ENCODE measurements at places on chromosomes 5 and 9.

DNA sequence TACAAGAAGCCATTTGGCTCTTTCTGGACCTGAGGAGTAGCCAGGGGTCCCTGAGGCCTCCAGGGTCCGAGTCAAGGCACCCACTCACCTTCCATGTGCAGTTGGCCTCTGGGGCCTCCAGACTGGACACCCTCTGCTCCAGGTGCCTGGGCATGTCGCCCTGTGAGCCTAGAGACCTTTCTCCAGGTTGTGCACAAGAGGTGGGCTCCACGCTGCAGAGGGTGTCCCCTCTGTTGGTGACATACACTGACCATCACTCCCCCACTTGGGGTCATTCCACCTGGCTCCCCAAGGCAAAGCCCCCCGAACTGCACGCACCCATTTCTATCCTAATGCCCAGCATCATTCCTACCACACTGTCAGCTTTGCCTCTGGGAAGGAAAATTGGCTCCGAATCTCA is 48.8 kb downstream of the RASGEF1C start:
- H3K4me3 ChIP-seq, result no peak overlapping the region
- H3K27ac ChIP-seq, result no peak overlapping the region
- peaks cover 22% of the 10 kb centered on the region for H3K27me3 ChIP-seq
- no peaks in the 10 kb centered on the region for H3K4me1 ChIP-seq
- DNase-seq, result no peak

GRCh38 chr9:129323999-129324553 is 146.0 kb upstream of the IER5L start:
- no peaks in the 10 kb centered on the region for H3K36me3 ChIP-seq
- H3K27me3 ChIP-seq, result no peaks in the 10 kb centered on the region
- peaks cover 8% of the 10 kb centered on the region for H3K4me1 ChIP-seq

DNA sequence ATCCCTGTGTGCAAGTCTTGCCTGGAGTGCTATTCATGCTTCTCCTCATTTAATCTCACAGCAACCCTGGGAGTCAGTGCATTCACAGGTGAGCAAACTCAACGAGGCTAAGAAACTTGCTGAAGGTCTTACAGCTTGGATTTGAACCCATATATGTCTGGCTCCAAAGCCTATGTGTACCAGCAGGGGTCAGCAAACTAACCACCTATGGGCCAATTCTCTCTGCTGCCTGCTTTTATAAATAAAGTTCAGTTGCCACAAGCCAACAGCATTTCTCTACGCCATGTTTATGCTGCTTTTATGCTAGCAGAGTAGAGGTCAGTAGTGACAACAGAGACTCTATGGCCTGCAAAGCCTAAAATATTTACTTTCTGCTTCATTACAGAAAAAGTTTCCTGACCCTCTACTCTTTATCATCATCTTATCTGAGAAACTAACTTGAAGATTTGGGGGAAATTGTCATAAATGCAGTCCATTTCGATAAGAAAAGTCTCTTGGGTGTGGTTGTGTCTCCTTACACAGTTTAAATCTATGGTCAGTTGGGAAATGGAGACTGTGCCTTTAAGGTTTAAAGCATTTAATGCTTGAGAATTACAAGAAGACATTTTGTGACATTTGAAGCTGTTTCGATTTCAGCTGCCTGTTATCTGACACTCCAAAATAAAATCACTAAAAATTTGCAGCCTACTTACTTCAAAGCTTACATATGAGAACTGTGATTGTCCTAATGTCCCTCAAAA is 137.7 kb downstream of the PRELID2 start:
- H3K27ac ChIP-seq, result no peak overlapping the region
- no peak overlapping the region for H3K4me3 ChIP-seq
- H3K4me1 ChIP-seq, result no peaks in the 10 kb centered on the region
- DNase-seq, result peak; percentile 61

GRCh38 chr5:95221234-95221633 is 63.7 kb downstream of the MCTP1 start:
- H3K4me1 ChIP-seq, result no peaks in the 10 kb centered on the region
- H3K4me3 ChIP-seq, result no peak overlapping the region
- H3K27ac ChIP-seq, result no peak overlapping the region
- H3K36me3 ChIP-seq, result no peaks in the 10 kb centered on the region
- no peaks in the 10 kb centered on the region for H3K27me3 ChIP-seq

GRCh38 chr9:108850293-108850897 is 5.4 kb downstream of the ACTL7B start:
- DNase-seq, result peak; percentile 42
- no peaks in the 10 kb centered on the region for H3K36me3 ChIP-seq
- H3K27ac ChIP-seq, result no peak overlapping the region
- H3K27me3 ChIP-seq, result peaks cover 3% of the 10 kb centered on the region

DNA sequence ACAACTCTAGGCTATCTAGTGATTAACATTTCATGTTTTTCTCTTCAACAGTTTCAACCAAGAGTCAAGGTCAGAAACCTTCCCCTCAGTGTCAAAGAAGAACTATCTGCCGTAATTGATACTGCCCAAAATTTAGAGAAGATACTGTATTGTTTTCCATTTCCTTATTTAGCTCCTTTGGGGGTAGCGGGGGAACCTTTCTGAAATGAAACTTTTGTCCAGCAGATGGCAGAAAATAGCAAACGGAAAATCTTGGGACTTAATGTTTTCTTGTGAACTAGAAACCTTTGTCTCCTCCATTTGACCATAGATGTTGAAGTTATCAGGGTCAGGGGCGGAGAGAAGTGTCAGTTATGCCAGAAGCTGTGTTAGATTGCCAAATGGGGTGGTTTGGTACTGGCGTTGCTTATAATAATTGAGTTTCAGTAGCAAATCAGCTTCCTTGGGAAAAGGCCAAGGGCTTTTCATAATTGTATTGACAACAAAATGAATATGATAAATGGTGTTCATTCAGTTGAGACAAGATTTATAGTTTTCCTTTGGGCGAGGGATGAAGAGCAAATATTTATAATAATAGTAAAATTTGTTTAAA is 101.7 kb upstream of the TLX3 start:
- peak; percentile 70 for DNase-seq
- no peak overlapping the region for H3K27ac ChIP-seq
- H3K36me3 ChIP-seq, result no peaks in the 10 kb centered on the region
- H3K27me3 ChIP-seq, result no peaks in the 10 kb centered on the region
- H3K4me1 ChIP-seq, result no peaks in the 10 kb centered on the region

GRCh38 chr5:17829456-17829855 is 195.2 kb downstream of the TAF11L14 start:
- H3K27me3 ChIP-seq, result no peaks in the 10 kb centered on the region
- no peaks in the 10 kb centered on the region for H3K4me1 ChIP-seq
- H3K36me3 ChIP-seq, result no peaks in the 10 kb centered on the region

DNA sequence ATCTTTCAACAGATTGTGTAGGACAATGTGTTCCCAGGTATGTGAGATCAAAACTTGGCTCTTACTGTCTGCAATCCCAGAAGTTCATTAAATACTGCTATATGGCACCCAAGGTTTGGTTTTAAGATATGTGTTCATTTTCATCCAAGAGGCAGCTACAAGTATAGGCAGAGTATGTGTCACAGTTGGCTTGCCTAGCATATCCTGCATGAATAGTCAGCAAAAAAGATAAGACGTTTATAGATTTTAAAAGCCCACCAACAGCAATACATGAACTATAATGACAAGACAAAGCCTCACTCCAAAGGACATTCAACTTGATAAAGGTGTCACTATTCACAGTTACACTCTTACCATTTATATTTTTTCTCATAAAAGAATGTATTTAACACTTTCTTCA is 99.1 kb downstream of the BNC2 start:
- H3K4me3 ChIP-seq, result no peak overlapping the region
- H3K27me3 ChIP-seq, result no peaks in the 10 kb centered on the region
- H3K27ac ChIP-seq, result no peak overlapping the region

GRCh38 chr9:11828201-11828600 is 865.0 kb upstream of the TYRP1 start:
- no peak overlapping the region for H3K4me3 ChIP-seq
- no peak for DNase-seq
- H3K27me3 ChIP-seq, result no peaks in the 10 kb centered on the region
- no peaks in the 10 kb centered on the region for H3K4me1 ChIP-seq
- no peak overlapping the region for H3K27ac ChIP-seq
- H3K36me3 ChIP-seq, result no peaks in the 10 kb centered on the region

DNA sequence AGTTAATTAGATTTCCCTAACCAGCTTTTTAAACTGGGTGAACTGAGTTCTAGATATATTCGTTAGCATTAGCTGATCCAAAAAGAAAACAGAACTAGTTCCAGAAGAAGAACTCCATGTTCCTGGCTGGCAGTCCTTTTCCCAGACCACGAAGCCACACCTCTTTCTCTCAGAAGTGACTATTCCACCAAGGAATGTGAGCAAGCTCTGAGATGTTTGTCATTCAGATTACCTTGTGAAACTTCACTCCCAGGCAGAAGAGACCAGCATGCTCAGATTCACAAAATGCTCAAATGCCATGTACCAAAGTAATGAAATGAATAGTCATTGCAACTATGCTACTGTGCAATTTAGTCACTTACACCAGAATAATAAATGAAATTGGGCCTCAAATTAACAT is 4.4 kb upstream of the SSBP2 start:
- no peaks in the 10 kb centered on the region for H3K36me3 ChIP-seq
- H3K4me1 ChIP-seq, result peaks cover 18% of the 10 kb centered on the region
- H3K27ac ChIP-seq, result peak overlapping the region; percentile 79
- DNase-seq, result peak; percentile 95

DNA sequence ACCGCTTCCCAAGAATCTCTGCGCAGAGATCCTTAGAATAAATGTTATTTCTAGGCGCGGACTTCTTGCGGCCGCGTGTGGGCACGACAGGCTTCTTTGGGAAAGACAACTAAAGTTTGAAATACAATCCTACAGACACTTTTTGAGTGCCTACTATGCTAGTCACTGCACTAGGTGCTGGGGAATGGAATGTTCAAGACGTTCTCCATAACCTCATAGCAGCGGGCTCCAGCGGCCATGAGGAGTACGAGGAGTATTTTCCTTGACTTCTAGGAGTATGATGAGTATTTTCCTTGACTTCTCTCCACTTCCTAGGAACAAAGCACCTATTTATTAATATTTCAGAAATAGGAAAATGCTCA is 636 bp upstream of the PWWP2A start:
- DNase-seq, result no peak
- H3K4me3 ChIP-seq, result no peak overlapping the region
- no peaks in the 10 kb centered on the region for H3K36me3 ChIP-seq
- H3K27ac ChIP-seq, result no peak overlapping the region

- peaks cover 17% of the 10 kb centered on the region for H3K4me1 ChIP-seq
- no peak overlapping the region for H3K4me3 ChIP-seq
- H3K27me3 ChIP-seq, result no peaks in the 10 kb centered on the region
- no peak for DNase-seq
Measured at GRCh38 chr9:35816708-35817107, 1.9 kb upstream of the HINT2 start.

DNA sequence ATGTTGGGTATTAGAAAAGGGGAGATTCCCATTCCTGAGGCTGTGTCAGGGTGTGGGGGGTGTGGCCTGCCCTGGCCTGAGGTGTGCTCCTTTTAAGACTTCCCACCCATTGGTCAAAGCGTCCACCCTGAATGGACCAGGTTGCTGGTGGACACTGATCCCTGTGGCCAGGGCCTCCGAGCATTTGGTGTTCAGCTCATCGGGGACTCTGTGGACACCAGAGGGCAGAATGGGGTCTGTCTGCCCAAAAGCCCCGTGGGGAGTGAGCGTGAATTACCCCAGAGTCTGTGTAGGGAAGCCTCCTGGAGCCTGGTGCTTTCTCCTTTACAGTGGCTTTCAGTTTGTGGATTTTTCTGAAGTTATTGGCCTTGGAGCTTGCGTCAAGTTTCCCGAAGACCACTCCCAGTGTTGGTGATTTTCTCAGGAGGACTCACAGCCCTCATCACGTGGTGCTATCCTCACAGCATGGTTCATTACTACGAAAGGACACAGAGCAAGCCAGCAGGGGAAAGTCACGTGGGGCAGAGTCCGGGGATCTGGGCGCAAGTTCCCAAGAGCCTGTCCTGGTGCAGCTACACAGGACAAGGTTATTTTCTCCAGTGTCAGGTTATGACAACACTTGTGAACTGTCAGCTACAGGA is 55.5 kb downstream of the TENT4A start:
- H3K27me3 ChIP-seq, result no peaks in the 10 kb centered on the region
- H3K27ac ChIP-seq, result no peak overlapping the region
- H3K4me3 ChIP-seq, result no peak overlapping the region
- 0 out of 2 replicates have a peak, but pooled peaks cover 6% of the 10 kb centered on the region for H3K4me1 ChIP-seq
- H3K36me3 ChIP-seq, result no peaks in the 10 kb centered on the region

DNA sequence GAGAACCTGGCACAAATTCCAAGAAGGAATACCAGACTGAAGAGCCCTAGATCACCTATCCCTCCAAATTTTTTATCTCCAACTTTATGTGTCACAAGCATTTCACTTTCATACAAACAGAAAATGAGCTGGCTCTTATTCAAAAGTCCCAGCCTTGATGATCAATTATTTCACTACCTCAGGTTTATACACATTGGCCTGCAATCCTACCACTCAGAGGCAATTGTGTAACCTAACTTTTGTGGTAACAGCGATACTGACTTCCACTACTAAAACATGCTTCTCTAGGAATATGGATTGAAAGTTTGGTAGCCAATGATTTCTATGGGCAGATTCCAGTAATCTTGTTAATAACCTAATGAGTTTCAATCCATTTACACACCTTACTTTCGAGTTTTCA is 10.5 kb downstream of the RNF38 start:
- H3K27ac ChIP-seq, result no peak overlapping the region
- peaks cover 12% of the 10 kb centered on the region for H3K36me3 ChIP-seq

DNA sequence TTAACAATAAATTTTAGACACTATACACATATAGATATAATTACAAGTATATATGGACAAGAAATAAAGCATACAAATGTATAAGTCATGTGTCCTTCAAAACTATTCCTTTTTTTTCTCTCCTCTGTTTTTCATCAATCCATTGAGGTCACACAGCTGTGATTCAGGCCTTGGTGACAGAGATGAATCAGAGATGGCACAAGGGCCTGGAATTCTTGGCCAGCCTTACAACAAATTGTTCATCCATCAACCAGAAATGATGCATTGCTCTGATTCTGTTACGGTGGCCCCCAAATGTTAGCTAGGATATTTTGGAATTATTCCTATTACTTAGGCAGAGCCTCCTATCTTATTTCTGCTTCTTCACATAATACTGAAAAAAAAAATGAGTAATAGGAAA is 108.7 kb upstream of the MPDZ start:
- H3K36me3 ChIP-seq, result no peaks in the 10 kb centered on the region
- DNase-seq, result peak; percentile 90
- H3K27ac ChIP-seq, result peak overlapping the region; percentile 91
- H3K27me3 ChIP-seq, result no peaks in the 10 kb centered on the region
- H3K4me3 ChIP-seq, result no peak overlapping the region

GRCh38 chr9:127213859-127214258 is 50.7 kb upstream of the GARNL3 start:
- H3K27ac ChIP-seq, result no peak overlapping the region
- DNase-seq, result no peak
- H3K4me3 ChIP-seq, result no peak overlapping the region

GRCh38 chr5:54249210-54250028 is 61.0 kb downstream of the ARL15 start:
- H3K36me3 ChIP-seq, result no peaks in the 10 kb centered on the region
- peak; percentile 11 for DNase-seq
- no peaks in the 10 kb centered on the region for H3K27me3 ChIP-seq
- H3K4me1 ChIP-seq, result no peaks in the 10 kb centered on the region
- no peak overlapping the region for H3K4me3 ChIP-seq

- H3K27me3 ChIP-seq, result no peaks in the 10 kb centered on the region
- DNase-seq, result peak; percentile 40
- peak overlapping the region; percentile 74 for H3K27ac ChIP-seq
- H3K4me1 ChIP-seq, result peaks cover 31% of the 10 kb centered on the region
- H3K4me3 ChIP-seq, result peak overlapping the region; percentile 98
Measured at GRCh38 chr5:88882276-88883038, 527 bp downstream of the MEF2C start.

All from GM23248 (cell line).